ENCODE measurements at places on chromosomes 11 and 22.

DNA sequence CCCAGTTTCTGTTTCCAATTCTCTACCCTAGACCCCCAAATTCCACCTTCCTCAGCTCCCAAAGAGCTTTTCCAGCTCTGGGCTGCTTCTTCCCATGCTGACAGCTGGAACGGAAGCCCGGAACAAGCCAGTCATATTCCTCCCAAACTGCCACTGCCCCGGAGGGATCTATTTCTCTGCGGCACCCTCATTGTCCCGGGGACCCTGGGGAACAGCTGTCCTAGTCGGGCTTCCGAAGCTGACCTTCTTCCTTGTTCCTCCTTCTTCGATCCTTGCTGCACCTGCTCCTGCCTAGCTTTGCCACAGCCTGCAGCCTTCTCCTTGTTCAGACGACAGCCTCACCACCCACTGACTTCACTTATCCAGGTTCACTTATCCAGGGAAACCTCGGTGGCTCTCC is 105.7 kb downstream of the TSPAN18 start:
- no peak for DNase-seq

GRCh38 chr11:77198440-77198849 is 70.4 kb downstream of the MYO7A start:
- DNase-seq = peak; percentile 56

GRCh38 chr22:44642096-44642644 is 59.8 kb upstream of the PRR5 start:
- DNase-seq = no peak

- no peak for DNase-seq
These were observed 1484.2 kb downstream of the BRD1 start for GRCh38 chr22:48343461-48343860.

GRCh38 chr22:46619830-46620501 is at the start of gene GRAMD4:
GRAMD4 (plus strand) TSS chr22:46620386; CDS start chr22:46626800, 6,414 bp downstream.
- no peak for DNase-seq

Data from HuH-7 (cell line).